Cardiac fibroblast (primary cell): ENCODE measurements at places on chromosomes 3 and 15.

DNA sequence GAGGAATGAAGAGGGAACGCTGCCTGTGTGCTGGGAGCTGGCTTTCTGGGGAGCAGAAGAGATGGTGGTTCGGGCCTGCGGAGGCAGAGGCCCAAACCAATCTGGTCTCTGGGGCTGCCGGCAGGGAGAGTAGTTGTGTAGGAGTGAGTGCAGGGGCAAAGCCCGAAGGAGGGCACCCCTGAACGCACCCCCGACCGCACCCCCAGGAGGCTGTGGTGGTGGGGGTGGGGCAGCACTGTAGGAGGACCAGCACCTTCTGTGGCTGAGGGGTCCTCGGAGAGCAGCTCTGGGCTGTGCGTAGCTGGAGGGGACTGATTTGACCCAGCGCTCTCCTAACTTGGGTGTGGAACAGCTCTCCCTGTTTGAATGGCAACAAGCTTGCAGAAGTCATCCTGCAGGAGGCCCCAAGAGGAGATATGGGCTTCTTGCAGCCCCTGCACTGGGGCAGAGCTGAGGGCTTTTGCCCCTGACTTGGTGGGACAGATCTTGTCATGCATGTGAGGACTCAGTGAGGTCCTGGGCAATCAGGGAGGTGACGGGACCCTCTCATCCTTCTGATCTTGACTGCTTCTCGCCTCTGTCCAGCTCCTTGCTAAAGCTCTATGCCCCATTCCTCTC lies 26.1 kb downstream of the C15orf39 start:
- no peak for DNase-seq

GRCh38 chr15:39200586-39200985 lies 380.3 kb upstream of the THBS1 start:
- DNase-seq, result no peak

DNA sequence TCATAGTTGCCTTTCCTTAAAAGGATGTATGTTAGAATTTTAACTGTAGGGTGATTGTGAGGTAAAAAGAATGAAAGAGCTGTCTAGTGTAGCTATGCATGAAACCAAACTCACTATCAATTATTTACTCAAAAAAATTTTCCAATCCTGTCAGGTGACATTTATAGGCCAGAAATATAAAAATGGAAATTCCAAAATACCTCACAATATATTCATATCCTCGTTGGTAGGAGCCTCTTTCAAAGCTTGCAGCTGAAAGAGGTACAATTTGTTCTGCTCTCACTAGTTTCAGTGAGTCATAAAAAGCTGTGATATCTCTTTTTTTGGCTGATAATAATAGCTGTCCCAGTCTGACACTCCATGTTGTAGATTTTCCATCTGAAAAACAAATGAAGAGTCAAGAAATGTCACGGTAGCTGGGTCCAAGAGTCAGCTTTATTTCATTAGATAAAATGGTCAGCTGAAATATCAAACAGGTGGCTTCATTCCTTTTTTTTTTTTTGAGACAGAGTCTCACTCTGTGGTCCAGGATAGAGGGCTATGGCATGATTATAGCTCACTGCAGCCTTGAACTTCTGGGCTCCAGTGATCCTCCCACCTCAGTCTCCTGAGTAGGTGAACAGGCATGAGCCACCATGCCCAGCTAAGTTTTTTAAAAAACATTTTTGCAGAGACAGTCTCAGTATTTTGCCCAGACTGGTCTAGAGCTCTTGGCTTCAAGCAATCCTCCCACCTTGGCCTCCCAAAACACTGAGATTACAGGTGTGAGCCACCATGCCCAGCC lies 50.8 kb upstream of the XRN1 start:
- DNase-seq, result peak; percentile 26

DNA sequence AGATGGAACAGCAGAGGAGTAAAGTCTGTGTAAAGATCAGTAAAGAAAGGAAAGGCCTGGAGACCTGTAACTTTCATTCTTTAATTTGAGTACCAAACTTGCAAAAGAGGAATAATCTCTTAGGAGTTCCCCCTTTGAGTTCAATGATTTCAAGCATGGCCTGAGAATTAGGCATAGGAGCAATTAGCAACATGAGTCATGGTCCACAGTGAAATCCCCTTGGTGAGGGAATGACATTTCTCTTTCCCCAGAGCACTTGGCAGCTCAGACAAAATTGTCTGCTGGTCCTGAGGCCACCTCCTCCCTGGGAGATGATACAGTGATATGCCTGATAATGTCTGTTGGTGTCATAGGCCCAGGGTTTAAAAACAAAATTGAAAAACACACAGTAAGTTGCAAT lies 81.4 kb upstream of the CRBN start:
- DNase-seq, result no peak

GRCh38 chr3:143436231-143436930 lies 316.8 kb downstream of the CHST2 start:
- DNase-seq, result peak; percentile 75
